NCI-H187 treated with DMSO at 0.1 percent for 48 hours (cell line): ENCODE measurements at places on chromosomes 2 and 18.
A peak's percentile ranks its signal among the peaks of the same experiment; 100 is the strongest.

DNA sequence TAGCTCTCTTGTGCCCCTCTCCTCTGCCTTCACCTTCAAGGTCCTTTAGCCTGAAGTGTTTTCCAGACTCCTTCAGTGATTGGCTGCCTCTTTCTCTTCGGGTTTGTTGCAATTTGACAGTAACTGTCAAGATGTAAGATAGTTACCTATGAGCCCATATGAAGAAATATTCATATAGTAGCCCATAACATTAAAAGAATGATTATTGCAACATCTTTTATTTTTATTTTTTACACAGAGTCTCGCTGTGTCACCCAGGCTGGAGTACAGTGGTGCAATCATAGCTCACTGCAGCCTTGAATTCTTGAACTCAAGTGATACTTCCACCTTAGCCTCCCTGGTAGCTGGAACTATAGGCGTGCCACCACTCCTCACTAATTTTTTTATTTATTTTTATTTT lies 80.5 kb downstream of the FOXI3 start:
- DNase-seq: no peak

DNA sequence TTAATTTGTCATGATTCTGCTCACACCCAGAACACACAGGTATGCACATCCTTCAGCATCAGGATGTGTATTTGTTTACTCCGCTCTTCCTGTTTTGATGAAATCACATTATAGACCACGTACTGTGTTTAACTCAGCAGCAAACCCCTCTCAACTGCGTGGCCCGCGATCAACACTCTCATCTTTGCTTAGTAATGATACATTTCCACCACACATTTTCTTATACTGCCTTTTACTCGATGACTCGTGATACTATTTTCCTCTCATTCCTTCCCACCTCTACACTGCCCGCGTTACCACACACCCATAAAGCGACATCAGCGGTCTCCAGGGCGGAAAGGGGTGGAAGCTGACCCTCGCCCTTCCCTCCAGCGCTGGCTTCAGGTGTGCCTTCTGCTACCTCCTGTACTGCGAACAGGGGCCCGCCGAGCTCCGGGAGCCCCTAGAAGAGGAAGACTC lies 1.3 kb downstream of the NETO1 start:
- DNase-seq: no peak

- DNase-seq: no peak
These were observed 15.5 kb downstream of the CENPA start for GRCh38 chr2:26801328-26801727.

GRCh38 chr18:58496231-58496630 lies 132.7 kb downstream of the ALPK2 start:
- no peak for DNase-seq

DNA sequence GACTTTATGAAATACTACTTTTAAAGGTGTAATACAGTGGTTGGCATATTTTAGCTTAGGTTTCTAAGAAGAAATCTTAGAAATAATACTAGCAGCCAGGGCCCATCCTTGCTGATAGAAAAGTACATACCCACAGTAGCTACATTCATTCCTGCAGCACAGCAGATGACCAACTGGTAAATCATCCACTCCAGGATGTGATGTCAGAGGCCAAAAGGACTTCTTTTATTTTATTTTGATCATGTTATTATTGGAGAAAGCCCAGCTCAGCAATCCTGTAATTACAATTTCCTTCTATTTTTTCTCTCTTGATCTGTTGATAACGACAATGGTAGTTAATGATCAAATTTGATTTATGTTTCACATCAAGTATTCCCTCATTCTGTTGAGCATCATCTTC lies 18.0 kb upstream of the TTN start:
- no peak for DNase-seq

GRCh38 chr2:122033778-122034177 lies 278.3 kb downstream of the TSN start:
- DNase-seq: no peak

GRCh38 chr18:37179384-37179783 lies 350.5 kb downstream of the KIAA1328 start:
- no peak for DNase-seq

- no peak for DNase-seq
These were observed 1515.6 kb upstream of the NXPH2 start for GRCh38 chr2:140295767-140296166.

DNA sequence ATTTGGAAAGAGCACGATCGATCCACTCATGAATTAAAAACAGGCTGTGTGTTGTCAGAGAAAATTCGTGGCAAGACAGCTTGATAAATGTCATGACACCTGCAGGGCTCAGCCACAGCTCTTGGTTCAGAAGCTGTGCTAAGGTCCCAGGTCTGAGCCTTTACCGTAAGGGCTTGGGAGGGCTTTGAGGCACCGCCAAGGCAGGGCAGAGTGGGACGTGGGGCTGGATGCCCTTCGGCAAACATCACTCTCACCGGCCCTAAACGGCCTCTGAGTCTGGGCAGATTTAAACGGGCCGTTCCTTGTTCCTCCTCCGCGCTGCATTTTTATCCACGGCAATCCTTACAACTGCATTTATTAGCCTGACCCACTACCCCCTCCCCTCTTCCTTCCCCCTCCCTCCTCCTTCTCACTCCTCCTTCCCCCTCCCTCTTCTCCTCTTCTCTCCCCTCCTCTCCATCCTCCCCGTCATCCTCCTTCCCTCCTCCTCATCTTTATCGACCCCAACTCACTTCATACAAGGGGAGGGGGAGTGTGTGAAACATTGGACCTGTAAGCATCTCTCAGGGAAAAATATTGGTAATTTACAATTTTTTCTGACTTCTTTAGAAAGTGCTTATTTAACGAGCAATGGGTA lies 33.9 kb downstream of the MBP start:
- DNase-seq: no peak

DNA sequence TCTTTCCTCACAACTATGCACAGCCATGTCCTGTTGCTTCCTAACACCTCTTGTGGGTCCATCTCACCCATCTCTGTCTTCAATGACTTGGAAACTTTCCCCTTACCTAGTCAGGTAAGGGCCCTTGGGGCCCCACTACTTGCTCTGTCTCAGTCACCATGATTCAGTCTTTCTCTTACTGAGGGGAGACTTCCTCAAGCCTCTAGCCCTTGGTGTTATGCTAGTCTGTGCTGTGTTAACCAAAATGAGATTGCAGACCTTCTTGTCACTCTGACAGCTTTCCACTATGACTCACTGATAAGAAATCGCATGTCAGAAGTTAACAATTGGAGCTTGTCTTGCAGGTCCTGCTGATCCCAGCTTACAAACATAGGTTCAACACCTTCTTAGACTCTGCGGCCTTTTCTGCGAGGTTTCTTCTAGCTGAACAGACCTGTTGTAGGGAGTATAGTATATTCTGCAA lies 65.3 kb downstream of the WDR75 start:
- DNase-seq: no peak

DNA sequence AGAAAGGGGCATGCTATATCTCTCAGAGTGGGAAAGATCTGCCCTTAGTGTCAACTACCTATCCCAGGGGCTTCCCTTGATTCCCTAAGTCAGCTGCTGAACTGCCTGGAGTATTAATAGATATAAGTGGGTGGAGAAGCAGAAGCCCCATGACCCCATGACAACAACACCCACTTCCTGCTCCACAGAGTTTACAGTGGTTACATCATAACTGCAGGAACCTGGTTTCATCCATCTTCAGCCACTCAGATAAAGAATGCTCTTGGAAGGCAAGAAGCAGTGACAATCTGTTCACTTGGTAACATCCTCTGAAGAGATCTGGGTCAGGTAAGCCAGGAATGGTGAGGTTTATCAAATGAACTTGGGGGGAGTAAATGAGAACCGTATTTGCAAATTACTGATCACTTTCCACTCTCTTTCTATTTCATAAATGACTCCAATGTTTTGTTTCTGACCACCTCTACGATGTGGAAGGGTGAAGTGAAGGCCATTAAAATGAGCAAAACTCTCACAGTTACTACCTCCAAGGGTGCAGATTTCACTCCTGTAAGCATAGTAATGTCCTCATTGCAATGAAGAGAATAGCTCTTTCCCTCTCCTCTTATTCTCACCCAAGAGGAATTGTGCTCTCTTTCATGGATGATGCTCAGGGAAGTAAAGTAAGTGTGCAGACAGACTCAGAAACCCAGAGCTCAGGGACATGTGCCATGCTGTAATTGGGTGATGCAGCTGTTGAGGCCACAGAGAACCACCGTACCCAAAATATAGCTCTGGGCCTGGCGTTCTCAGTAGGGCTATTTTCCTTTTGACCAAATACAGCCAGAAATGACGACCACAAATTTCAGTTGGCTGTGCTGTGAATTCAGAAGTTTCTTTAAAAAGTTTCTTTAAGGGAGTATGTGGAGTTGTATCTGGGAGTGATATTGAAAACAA lies 192.8 kb upstream of the APCDD1 start:
- DNase-seq: no peak

- DNase-seq: no peak
These were observed 381.6 kb downstream of the SUCLG1 start for GRCh38 chr2:84077496-84077895.

DNA sequence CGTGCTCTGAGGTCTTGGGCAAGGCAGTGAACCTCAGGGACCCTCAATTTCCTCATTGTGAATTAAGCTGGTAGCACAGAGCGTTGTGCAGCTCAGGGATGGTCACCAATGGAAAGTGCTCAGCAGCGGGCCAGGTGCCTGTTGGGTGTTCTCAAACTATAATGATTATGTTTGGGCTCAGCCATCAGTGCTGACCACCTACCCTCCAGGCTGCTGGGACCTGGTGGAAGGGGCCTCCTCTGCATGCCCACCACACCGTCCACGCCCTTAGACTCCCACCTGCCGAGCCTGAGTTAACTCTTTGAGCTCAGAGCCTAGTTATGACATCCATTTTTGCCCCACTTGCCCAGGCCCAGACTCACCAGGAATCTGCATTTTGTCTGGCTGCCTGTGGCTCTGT lies 35.0 kb downstream of the GLI2 start:
- DNase-seq: no peak

GRCh38 chr18:48864876-48865275 lies 85.9 kb downstream of the SMAD7 start:
- DNase-seq: peak; percentile 30

DNA sequence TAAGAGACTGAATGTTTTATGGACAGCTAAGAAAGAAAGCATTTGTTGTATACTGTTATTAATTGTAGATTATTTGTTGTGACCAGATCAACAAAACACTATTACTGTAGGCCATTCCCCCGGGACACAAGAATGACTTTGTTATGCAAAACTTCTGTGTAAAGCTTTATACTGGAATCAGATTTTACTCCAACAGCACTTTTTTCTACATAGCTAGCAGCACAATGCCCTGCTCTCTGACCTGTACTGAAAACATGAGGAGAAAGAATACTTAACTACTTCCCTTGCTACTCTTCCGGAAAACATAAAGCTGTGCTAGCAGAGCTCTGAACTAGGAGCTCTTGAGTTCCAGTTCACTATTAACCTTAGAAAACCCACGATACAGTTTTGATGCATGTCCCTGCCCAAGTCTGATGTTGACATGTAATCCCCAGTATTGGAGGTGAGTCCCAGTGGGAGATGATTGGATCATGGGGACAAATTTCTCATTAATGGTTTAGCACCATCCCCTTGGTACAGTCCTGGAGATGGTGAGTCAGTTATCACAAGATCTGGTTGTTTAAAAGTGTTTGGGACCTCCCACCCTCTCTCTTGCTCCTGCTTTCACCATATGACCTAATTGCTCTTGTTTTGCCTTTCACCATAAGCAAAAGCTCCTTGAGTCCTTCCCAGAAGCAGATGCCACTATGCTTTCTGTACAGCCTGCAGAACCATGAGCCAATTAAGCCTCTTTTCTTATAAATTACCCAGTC lies 601.1 kb upstream of the PIK3C3 start:
- DNase-seq: no peak

DNA sequence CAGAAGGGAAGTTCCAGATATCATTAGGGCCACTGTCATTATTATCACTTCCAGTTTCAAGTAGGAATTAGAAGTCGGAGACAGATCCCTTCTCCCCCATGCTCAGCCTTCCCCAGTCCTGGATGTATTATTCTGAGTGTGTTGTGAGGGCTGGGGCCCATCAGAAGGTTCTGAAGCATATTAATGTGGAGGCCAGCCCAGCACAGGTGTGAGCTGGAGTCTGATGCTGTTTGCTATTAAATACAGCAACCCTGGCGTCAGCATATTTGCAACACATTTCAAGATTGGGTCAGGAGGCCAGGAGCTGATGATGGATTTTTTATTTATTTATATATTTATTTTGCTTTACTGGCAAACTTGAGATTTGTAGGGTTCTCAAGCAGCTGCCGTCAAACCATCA lies 195.2 kb downstream of the NRP2 start:
- no peak for DNase-seq

DNA sequence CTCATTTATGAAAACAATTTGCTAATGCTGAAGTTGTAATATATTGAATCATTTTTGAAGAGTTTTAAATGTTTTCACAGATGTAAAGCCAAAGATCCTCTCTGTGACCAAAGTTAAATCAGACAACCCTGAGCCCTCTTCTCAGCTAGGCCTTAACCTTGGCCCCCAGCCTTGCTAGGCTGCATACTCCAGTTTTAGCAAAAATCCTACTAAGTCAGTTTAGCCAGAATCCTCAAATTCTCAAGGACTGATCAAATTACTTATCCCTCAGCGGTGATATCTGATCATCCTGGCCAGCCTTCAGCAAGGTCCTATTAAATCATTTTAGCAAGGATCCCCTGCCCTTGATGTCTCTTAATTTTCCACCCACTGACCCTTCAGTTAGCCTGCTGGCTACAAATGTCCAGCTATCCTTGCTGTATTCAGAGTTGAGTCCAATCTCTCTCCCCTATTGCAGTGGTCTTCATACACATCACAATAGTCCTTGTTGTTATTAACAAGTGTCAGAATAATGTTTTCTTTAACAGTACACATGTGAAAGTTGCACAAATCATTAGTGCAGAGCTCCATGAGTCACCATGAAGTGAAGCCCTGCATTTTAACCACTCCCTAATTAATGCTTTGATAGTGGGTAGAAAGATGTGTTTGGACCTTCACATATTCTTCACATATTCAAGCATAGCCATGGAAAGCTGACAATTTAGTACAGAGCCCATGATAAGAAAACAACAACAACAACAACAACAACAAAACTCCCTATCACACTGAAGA lies 206.4 kb downstream of the NBAS start:
- DNase-seq: no peak

DNA sequence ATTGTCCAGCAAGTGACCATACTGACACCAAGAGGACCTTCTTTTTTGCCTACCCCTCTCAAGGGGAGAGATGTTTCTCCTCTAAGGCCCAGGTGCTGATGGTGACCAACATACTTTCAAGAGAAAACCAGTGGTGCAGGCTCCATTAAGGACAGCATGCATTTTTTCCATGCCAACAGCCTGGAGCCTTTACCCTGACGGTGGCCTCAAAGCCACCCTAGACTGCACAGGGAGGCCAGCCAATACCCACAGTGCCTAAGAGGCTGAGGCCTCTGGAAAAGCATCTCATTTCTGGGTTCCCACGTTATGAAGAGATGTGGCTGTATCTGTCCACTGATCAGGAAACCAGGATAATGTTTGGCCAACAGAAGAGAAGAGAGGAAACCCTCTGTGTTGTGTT lies 19.3 kb downstream of the SPRED2 start:
- no peak for DNase-seq

DNA sequence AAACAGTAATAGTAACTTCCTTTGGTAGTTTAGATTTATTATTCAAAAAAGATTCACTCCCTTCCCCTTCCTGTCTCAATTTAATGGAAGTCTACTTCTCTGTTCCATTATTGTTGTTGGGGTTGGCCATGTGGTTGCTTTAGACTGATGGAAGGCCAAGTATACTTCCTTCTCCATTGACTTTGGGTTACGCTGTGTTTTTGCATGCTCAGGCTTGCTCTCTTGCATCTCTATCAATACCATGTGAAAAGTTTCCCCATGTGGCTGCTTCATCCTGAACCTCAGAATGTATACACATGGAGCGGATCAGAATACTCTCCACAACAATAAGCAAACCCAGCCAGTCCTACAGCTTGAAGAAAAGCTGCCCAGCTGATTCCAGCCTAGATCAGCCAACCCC lies 20.3 kb downstream of the CFAP210 start:
- no peak for DNase-seq
